ENCODE measurements at places on chromosomes 11 and 22.
A peak's percentile ranks its signal among the peaks of the same experiment; 100 is the strongest.

- DNase-seq = peak; percentile 79
Measured at GRCh38 chr11:76578654-76579055, 91.9 kb downstream of the LRRC32 start.

- no peak for DNase-seq
Measured at GRCh38 chr11:61712846-61713245, 32.7 kb downstream of the DAGLA start.

DNA sequence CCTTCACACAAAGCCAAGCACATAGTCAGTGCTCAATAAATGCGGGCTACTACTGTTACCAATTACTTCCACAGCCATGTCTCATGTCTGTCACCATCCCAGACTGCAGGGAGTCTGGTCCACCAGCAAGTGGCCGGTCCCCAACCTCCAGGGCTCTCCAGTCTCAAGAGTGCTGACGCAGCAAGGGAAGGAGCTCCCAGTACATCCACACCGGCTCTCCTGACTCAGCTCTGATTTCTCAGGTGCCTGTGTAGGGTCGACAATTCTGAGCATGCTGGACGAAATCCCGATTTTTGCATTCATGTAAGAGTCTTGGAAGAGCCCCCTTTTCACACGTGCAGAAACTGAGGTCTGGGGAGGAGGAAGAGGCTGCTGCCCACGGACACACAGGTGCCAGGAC is 10.3 kb upstream of the NEFH start:
- no peak for DNase-seq

GRCh38 chr11:92316106-92316809 is 91.6 kb downstream of the FAT3 start:
- DNase-seq = no peak

DNA sequence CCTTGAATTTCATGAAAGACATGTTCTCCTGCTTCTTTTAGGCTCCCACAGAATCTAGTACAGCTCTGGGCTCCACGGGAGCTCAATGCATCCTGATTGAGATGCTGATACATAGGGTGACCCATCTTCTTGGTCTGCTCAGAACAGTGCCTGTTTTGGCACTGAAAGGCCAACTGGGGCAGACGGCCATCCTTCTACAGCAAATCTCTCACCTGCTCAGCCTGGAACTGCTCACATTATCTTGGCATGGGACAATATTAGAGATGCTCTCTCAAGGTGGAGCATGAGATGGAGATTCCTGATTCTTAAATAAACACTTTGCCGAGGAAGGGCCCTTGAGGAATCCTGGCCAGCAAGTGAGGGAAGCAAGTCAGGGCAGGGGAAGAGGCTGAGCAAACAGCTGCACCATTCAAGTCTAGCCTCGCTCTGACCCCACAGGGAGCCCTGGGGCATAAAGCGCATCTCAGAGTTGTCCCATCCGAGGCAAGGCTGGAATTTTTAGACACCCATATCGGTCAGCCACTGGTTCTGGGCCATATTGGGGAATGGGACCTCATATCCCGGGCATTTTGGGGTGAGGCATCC is 58.4 kb upstream of the CSNK2A3 start:
- DNase-seq = no peak

- DNase-seq = no peak
Measured at GRCh38 chr11:78557236-78557635, 17.4 kb downstream of the NARS2 start.

- DNase-seq = no peak
Measured at GRCh38 chr11:9714272-9714940, 50.5 kb downstream of the SWAP70 start.

GRCh38 chr22:49659924-49660315 is 167.8 kb downstream of the BRD1 start:
- no peak for DNase-seq

- no peak for DNase-seq
Measured at GRCh38 chr11:111836721-111837120, 34.7 kb downstream of the ALG9 start.

GRCh38 chr22:45510376-45511232 is 7.9 kb downstream of the FBLN1 start:
- peak; percentile 15 for DNase-seq

DNA sequence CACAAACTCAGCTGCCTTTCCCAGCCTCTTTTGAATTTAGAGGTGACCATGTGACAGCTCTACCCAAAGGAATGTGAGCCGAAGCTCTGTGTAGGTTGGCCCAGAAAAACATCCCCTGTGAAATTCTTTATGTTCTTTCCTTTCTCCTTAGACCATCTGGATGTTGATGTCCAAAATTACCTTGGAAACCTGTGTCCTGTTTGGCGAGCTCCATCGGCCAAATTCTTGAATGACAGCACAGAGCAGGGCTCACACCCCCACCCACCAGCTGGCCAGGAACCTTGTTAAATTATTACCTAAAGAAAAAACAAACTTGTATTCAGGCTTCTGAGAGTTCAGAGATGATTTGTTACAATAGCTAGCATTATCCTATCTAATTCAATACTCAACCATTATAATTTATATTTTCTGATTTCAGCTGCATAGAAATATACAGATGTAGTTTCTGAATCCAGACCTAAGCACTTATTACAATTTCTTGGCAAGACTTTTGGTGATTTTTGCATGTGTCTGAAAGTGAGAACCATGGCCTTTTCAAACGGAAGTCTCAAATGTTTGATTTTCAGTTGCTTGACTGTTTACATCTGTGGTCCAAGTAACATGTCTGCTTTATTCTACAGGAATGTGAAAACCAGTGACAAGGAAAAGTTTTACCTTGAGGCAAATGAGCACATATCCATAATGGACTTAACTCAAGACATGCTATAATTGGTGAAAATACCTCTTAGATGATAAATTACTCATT is 554.2 kb downstream of the NTM start:
- DNase-seq = no peak

DNA sequence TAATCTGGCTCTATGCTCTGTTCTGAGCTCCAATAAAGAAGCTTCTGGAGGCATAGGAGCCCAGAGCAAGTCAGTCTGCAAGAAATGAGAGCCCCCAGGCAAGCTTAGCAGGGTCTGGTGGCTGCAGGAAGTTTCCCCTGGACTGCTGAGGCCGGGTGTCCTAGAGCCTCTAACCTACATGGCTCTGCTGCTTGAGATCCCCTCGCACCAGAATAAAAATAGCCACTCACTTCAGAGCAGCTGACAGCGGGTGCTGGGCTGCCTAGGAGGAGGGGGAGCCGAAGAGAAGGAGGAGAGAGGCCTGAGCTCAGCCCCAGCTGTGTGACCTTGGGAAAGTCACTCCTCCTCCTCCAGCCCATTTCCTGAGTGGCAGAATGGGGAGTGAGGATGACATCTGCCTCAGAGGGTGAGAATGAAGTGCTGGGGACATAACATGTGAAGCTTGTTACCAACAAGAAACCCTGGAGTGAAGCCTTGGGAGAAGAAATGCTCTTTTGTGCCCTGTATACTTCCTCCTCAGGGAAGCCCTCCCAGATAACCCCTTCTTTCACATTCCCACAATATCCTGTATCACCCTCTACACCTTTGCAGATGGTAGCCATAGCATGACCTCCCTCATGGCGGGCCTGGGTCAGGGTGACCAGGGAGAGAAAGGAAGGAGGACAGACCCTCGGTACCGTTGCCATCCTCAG is 3.6 kb upstream of the INPP5J start:
- DNase-seq = peak; percentile 68

DNA sequence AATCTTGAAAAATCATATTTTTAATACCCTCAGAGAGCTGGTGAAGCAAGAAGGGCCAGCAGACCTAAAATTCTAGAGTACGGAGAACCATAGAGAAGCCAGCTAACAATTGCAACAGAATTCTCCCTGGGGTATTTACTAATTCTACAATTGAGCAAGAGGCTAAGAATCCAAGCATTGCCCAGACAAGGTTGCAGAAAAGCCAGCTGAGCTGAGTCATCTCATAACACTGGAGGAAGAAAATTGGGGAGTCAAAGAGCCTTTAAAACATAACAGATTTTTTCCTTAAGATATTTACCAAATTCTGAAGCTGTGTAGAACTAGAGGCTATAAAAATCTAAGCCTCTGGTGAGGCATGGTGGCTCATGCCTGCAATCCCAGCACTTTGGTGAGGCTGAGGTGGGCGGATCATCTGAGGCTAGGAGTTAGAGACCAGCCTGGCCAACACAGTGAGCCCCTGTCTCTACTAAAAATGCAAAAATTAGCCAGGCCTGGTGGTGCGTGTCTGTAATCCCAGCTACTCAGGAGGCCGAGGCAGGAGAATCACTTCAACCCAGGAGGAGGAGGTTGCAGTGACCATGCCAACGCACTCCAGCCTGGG is 13.6 kb upstream of the TMEM216 start:
- no peak for DNase-seq

- no peak for DNase-seq
Measured at GRCh38 chr11:75305452-75305851, 46.0 kb downstream of the ARRB1 start.

Data from heart left ventricle (tissue), 16 donors.